Right lobe of liver (tissue), 6 donors: ENCODE measurements at places on chromosomes 4 and X. TPM values are rescaled to one million over a fixed set of nuclear protein-coding genes. Genes with fewer than 3 reads are reported as not detected.

GRCh38 chrX:155231163-155231562, 14.9 kb downstream of the VBP1 start:
- peaks cover 20% of the 10 kb centered on the region for H3K36me3 ChIP-seq
- no peak overlapping the region for H3K4me3 ChIP-seq
- no peaks in the 10 kb centered on the region for H3K27me3 ChIP-seq
- no peaks in the 10 kb centered on the region for H3K4me1 ChIP-seq
- H3K27ac ChIP-seq: no peak overlapping the region

PAGE5 gene
- total RNA-seq: 0.46 TPM

- DNase-seq: no peak
- H3K36me3 ChIP-seq: no peaks in the 10 kb centered on the region
- H3K4me3 ChIP-seq: no peak overlapping the region
- H3K4me1 ChIP-seq: no peaks in the 10 kb centered on the region
Observed at GRCh38 chr4:188032583-188032982, 37.0 kb downstream of the ZFP42 start.

TLR8 gene
- total RNA-seq: 1.8 TPM

ENOX2 gene
- total RNA-seq: 12.7 TPM

DNA sequence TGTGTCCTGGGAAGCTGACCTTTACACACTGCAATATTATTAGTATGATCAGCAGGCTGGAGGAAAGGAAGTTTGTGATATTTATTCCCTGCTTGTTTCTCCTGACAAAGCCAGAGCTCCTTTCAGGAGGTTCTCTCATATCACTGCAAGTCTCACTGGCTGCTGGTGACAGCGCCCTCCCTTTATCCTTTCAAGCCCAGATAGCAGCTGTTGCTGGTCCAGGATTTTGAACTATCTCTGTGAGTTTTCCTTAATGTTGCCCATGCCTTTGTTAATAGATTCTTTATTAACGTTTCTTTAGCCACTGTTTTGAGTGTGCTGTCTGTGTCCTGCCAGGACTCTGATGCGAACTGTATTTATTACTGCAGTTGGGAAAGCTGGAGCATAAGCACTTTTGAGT, 518.7 kb downstream of the C4orf33 start:
- no peak overlapping the region for H3K27ac ChIP-seq
- no peaks in the 10 kb centered on the region for H3K4me1 ChIP-seq
- H3K36me3 ChIP-seq: no peaks in the 10 kb centered on the region
- no peak for DNase-seq

DNA sequence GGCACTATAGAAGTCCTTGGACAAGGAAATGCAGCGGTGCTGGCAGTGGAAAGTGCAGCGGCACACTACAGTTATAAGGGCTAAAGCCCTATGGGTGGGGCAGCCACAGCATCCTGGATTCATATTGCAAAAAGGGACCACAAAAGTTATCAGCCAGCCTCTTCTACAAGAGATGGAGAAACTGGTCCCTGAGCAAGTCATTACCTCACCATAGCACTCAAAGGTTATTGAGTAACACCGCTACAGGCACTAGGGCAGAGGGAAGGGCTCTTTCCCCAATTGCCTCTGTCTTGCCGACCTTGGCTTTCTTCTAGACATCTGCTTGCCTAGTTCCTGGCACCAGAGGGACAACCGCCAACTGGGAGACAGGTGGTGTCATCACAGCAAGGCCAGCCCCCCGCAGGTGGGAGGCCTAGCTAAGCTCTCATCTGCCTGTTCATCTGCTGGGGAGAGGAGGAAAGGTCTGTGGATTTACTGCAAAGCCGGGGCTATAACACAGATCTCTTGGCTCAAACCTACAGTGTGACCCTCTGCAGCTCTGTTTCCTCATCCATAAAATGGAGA, 600.0 kb downstream of the BCOR start:
- H3K36me3 ChIP-seq: no peaks in the 10 kb centered on the region
- no peak overlapping the region for H3K27ac ChIP-seq
- H3K4me1 ChIP-seq: no peaks in the 10 kb centered on the region
- H3K27me3 ChIP-seq: no peaks in the 10 kb centered on the region
- no peak overlapping the region for H3K4me3 ChIP-seq

GRCh38 chr4:13733817-13734216, 106.3 kb upstream of the BOD1L1 start:
- no peaks in the 10 kb centered on the region for H3K36me3 ChIP-seq
- no peak overlapping the region for H3K27ac ChIP-seq
- H3K4me1 ChIP-seq: no peaks in the 10 kb centered on the region
- no peak overlapping the region for H3K4me3 ChIP-seq

RIBC1 gene
- not detected for total RNA-seq

PRKX gene
- 1.7 TPM for total RNA-seq

COL25A1 gene
- total RNA-seq: 0.87 TPM

STPG2 gene
- total RNA-seq: 0.25 TPM

JAKMIP1 gene
- total RNA-seq: 0.12 TPM

GRCh38 chrX:119419146-119419545, 20.0 kb downstream of the SLC25A43 start:
- H3K4me3 ChIP-seq: no peak overlapping the region
- H3K4me1 ChIP-seq: no peaks in the 10 kb centered on the region
- no peaks in the 10 kb centered on the region for H3K27me3 ChIP-seq
- no peak for DNase-seq
- no peaks in the 10 kb centered on the region for H3K36me3 ChIP-seq
- no peak overlapping the region for H3K27ac ChIP-seq

- no peak for DNase-seq
- no peak overlapping the region for H3K4me3 ChIP-seq
- H3K4me1 ChIP-seq: no peaks in the 10 kb centered on the region
- no peak overlapping the region for H3K27ac ChIP-seq
- H3K27me3 ChIP-seq: no peaks in the 10 kb centered on the region
Observed at GRCh38 chrX:3651277-3651676, 62.2 kb downstream of the PRKX start.

SASH3 gene
- total RNA-seq: 2.8 TPM

DNA sequence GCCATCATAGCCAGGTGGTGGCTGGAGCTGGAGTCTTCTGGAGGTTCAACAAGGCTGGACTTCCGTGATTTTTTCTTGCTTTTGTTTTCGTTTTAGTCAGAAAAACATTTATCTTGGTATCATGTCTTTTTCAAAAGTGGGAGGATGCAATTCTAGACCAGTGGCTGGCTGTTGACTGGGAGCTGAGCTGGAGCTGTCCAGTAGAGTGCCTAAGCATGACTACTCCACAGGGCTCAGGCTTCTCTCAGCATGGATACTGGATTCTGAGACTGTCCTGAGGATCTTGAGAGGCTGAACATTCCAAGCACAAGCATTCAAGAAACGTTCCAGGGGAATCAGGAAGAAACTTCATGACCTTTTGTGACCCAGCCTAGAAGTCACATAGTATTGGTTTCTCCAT, 598.1 kb downstream of the MID1IP1 start:
- H3K27ac ChIP-seq: no peak overlapping the region
- no peak for DNase-seq
- H3K4me3 ChIP-seq: no peak overlapping the region
- peaks cover 5% of the 10 kb centered on the region for H3K27me3 ChIP-seq
- no peaks in the 10 kb centered on the region for H3K4me1 ChIP-seq

- H3K27me3 ChIP-seq: no peaks in the 10 kb centered on the region
- H3K4me3 ChIP-seq: no peak overlapping the region
- H3K27ac ChIP-seq: no peak overlapping the region
- DNase-seq: no peak
- no peaks in the 10 kb centered on the region for H3K36me3 ChIP-seq
Observed at GRCh38 chr4:153409924-153410501, 56.1 kb upstream of the TMEM131L start.

- DNase-seq: no peak
- H3K27me3 ChIP-seq: no peaks in the 10 kb centered on the region
- no peak overlapping the region for H3K27ac ChIP-seq
- H3K36me3 ChIP-seq: no peaks in the 10 kb centered on the region
- H3K4me1 ChIP-seq: no peaks in the 10 kb centered on the region
- no peak overlapping the region for H3K4me3 ChIP-seq
Observed at GRCh38 chrX:30521440-30522182, 56.0 kb downstream of the TASL start.

XK gene
- 1.4 TPM for total RNA-seq

MAGED4 gene
- total RNA-seq: not detected

FHIP1A gene
- 3.3 TPM for total RNA-seq

- H3K27me3 ChIP-seq: no peaks in the 10 kb centered on the region
- no peaks in the 10 kb centered on the region for H3K4me1 ChIP-seq
- H3K36me3 ChIP-seq: no peaks in the 10 kb centered on the region
- DNase-seq: no peak
- no peak overlapping the region for H3K4me3 ChIP-seq
Observed at GRCh38 chr4:121195649-121196048, 31.5 kb upstream of the TNIP3 start.

PDE6B gene
- total RNA-seq: 0.76 TPM

GRCh38 chrX:97504431-97504830, 620.7 kb downstream of the RPA4 start:
- no peaks in the 10 kb centered on the region for H3K36me3 ChIP-seq
- no peak for DNase-seq
- H3K4me1 ChIP-seq: no peaks in the 10 kb centered on the region
- no peak overlapping the region for H3K4me3 ChIP-seq
- H3K27me3 ChIP-seq: no peaks in the 10 kb centered on the region
- H3K27ac ChIP-seq: no peak overlapping the region

CCSER1 gene
- total RNA-seq: 0.56 TPM

MTMR8 gene
- total RNA-seq: 0.24 TPM

DNA sequence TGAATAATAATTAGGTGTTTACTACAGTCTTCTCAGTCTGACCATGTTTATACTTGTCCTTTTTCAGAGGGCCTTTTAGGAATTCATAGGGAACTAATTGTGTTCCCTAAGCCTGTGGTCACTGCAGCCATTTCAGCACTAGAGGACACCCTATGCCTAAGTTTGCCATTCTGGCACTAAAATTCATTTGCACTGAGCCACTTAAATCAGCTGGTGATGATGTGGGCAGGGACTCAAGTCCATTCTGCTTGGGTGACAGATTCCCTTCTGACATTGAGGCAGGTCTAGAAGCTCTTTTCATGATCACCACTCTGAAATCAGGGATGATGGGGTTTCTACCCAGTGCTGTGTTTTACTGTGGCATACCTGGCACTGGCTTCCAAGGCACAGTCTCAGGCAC, 1178.9 kb upstream of the DIAPH2 start:
- H3K36me3 ChIP-seq: no peaks in the 10 kb centered on the region
- no peak overlapping the region for H3K4me3 ChIP-seq
- H3K4me1 ChIP-seq: no peaks in the 10 kb centered on the region
- no peak for DNase-seq
- H3K27me3 ChIP-seq: no peaks in the 10 kb centered on the region
- no peak overlapping the region for H3K27ac ChIP-seq

CCKAR gene
- not detected for total RNA-seq

- H3K4me1 ChIP-seq: no peaks in the 10 kb centered on the region
- H3K27me3 ChIP-seq: no peaks in the 10 kb centered on the region
- H3K27ac ChIP-seq: peak overlapping the region; percentile 71
Observed at GRCh38 chrX:118839334-118839958, 15.8 kb downstream of the ZCCHC12 start.

GRCh38 chr4:24836661-24837242, 41.4 kb downstream of the SOD3 start:
- no peaks in the 10 kb centered on the region for H3K4me1 ChIP-seq
- no peak overlapping the region for H3K4me3 ChIP-seq
- no peaks in the 10 kb centered on the region for H3K36me3 ChIP-seq

- peak overlapping the region; percentile 99 for H3K27ac ChIP-seq
- DNase-seq: peak; percentile 74
- peaks cover 14% of the 10 kb centered on the region for H3K4me1 ChIP-seq
- H3K27me3 ChIP-seq: no peaks in the 10 kb centered on the region
Observed at GRCh38 chrX:41085512-41085877, 250 bp downstream of the USP9X start.

DNA sequence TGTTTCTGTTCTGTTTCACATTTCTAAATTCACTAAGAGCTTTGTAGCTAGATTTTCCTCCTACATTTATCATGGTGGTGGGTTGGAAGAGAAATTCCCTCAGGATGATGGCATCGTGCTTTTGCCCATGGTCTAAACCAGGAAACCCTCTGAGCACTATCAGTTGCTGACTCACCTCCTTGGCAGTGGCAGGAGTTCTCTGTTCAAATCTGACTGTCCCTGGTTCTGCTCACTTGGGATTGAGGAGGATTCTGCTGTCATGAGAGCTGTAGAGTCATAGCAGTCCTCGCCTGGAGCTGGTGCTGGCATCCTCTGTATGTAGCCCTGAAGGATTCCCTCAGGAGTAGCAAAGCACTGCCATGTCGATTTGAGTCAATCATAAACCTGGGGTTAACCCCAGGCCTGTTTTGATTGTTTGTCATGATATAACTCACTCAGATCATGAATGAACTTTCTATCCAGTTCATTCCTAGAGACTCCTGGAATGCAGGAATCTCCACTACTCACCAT, 9.4 kb downstream of the TEX13A start:
- H3K27ac ChIP-seq: no peak overlapping the region
- H3K27me3 ChIP-seq: no peaks in the 10 kb centered on the region
- H3K4me3 ChIP-seq: no peak overlapping the region
- no peaks in the 10 kb centered on the region for H3K36me3 ChIP-seq

CT45A3 gene
- total RNA-seq: not detected

GRCh38 chr4:7499661-7500060, 64.9 kb upstream of the PSAPL1 start:
- H3K27ac ChIP-seq: no peak overlapping the region
- no peaks in the 10 kb centered on the region for H3K4me1 ChIP-seq
- H3K27me3 ChIP-seq: no peaks in the 10 kb centered on the region
- no peaks in the 10 kb centered on the region for H3K36me3 ChIP-seq

DNA sequence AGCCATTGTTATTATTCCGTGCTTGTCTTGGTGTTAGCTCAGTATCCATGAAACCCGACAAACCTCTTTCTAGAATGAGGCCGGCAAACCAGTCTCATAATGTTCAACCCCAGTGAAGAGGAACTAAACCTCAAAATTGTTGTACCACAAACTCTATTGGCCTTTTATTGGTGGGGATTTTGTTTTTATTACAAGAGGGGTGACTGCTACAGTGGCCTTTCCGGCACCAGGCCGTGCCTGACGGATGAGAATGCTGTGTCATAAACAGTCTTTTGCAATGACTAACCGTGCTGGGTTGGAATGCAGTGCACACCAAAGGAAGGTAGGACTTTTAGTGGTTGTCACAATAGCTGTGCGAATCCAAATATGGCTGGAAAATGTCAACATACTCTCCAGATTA, 60.8 kb downstream of the SHROOM2 start:
- H3K36me3 ChIP-seq: no peaks in the 10 kb centered on the region
- no peak overlapping the region for H3K4me3 ChIP-seq
- no peak for DNase-seq
- no peaks in the 10 kb centered on the region for H3K4me1 ChIP-seq
- no peak overlapping the region for H3K27ac ChIP-seq
- H3K27me3 ChIP-seq: no peaks in the 10 kb centered on the region

GRCh38 chr4:42653626-42654560, 3.0 kb downstream of the ATP8A1 start:
- H3K27ac ChIP-seq: no peak overlapping the region
- DNase-seq: no peak
- H3K36me3 ChIP-seq: no peaks in the 10 kb centered on the region
- H3K27me3 ChIP-seq: no peaks in the 10 kb centered on the region
- no peak overlapping the region for H3K4me3 ChIP-seq

DNA sequence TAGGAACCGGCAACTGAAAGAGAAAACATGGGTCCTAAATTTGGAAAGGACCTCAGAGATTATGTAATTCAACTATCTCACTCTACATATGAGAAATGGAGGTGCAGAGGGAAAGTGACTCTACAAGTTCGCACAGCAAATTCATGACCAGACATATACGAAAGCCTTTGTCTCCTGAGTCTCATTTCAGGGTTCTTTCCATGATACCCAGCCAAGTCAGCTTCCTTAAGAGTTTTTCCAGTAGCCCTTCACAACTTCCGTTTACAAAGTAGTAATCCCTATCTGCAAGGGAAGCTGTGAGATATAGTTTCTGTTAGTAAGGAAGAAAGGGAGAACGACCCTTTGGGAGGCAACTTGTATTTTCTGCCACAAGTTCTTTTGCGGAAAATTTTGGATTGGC, 110.6 kb downstream of the TEX13A start:
- no peak overlapping the region for H3K27ac ChIP-seq
- no peak overlapping the region for H3K4me3 ChIP-seq
- no peaks in the 10 kb centered on the region for H3K36me3 ChIP-seq
- no peaks in the 10 kb centered on the region for H3K4me1 ChIP-seq
- no peak for DNase-seq
